ENCODE measurements at places on chromosomes 1 and 21.

GRCh38 chr1:69527273-69527672 lies 40.4 kb upstream of the LRRC7 start:
- no peak for DNase-seq

DNA sequence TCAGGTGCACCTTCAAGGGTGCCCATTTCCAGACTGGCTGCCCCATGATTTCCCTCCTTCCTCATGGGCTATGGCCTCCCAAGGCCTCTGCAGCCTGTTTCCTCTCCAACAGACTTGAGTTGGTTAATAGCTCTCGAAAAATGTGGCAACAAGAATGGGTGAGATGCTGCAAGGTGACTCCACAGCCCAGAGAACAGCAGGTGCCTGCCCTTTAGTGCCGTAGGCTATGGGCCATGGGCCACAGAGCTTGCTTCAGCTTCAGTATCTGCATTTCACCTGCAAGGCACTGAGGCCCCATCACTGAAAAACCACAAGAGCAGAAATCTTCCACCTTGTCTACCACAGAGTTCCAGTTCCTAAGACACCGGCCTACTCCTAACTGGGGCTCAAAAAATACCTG lies 122.0 kb downstream of the ETS2 start:
- DNase-seq = no peak

DNA sequence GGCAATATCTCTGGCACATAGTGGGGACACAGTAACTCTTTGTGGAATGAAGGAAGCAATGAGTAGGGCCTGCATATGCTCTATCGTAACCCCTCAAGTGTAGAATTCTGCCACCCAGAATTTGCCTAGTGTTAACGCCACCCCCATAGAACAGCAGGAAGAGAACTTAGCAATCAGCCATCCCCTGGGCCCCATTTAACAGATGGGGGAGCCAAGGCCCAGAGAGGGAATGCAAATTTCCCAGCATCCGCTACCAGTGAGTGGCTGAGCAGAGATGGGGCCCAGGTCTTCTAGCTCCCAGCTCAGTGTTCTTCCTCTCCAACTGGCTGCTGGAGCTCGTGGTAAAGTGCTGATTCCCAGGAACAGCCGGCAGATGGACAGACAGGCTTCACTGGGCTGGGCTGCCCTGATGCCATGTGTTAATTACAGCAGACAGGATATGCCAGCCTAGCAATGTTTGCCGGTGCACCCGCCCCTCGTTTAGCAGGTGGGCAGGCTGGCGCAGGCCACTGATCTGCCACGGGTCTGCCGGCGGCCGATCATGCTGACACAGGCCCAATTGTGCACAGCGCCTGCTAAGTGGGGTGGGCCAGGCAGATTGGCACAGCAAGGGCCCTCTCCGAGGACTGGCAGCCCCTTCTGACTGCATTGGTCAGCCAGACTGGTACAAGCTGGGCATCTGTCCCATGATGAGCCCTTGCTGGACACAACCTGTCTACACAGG lies 171.9 kb downstream of the IGSF21 start:
- DNase-seq = no peak

- DNase-seq = peak; percentile 3
These were observed 65.7 kb downstream of the MAP3K7CL start for GRCh38 chr21:29195981-29196669.

- no peak for DNase-seq
These were observed 14.3 kb downstream of the CEPT1 start for GRCh38 chr1:111154021-111154999.

Data from stimulated activated CD8-positive, alpha-beta memory T cell treated with anti-CD3 and anti-CD28 coated beads, Interleukin-4, amount 100 ng/mL, for 1 hour (primary cell).